ENCODE measurements at places on chromosomes 3 and 15.

GRCh38 chr3:9582332-9582731 lies 28.7 kb upstream of the LHFPL4 start:
- DNase-seq, result no peak

DNA sequence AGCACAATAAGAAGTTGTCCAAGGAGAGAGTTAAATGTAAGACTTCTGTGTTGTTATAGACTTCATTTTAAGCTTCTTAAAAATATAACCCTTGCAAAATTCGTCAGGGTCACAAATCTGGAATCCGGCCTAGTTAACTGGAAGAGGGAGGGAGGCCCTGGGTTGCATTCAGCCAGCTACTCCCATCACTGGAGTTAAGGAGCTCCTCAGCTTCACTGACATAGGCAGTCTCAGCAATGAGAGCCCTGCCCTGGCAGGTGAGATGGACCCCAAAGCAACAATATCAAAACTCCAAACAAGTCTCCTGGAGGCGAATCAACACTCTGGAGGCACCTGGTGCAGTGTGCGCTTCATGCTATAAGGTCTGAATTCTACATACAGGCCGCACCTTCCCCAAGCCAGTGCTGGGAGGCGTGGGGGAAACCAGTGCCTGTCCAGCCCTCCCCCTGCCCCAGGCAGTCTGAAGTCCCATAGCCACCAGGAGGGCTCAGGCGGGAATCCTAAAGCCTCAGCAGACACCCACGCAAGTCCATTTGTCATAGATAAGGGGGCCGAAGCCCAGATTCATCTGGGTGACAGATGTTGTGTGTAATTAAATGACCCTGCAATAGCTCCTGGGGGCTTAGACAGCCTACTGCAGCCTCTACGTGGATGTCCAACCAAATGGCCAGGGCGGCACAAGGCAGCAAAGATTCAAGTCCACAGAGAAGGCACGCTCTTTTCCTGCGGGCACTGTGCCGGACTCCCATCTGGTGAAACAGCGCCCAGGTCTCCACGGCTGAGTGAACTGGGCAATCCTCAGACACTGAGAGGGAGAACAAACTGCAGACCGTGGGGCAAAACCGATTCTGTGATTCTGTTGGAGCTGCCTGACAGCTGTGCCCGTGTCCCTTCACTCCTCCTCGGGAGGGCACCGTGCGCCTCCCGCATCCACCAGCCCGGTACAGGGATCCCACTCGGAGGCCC lies 64.9 kb downstream of the ATP10A start:
- DNase-seq, result no peak

GRCh38 chr15:100517846-100518245 lies 10.9 kb downstream of the CERS3 start:
- no peak for DNase-seq

DNA sequence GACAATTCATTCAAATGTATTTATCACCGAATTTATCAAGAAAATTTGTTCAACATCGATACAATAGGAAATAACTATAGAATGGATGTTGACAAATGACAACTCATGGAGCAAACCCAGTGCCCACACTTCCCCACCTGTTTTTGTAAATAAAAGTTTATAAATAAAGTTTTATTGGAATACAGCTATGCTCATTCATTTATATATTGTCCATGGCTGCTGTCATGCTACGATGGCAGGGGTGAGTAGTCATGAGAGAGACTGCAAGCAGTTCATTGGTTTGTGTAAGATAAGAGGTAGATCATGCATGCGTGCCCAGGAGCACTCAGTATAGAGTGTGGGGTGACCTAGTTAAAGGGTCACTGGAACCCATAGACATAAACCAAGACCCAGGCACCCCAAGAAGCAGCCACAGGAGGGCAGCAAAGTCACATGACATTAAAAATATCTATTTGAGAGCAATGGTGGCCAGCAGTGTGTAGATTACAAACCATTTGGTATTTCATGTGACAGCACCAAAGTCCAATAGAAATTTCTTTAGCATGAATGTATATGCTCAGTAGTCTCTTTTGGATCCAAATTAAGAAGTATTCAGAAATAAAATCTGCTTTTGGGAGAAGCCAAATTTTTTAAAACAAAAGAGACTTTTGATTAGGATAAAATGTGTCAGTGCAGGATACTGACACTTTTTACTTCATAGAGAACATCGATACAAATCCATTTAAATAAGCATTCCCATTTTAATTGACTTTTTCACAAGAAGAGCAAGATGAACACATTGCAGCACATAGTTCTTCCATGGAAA lies 794.8 kb downstream of the MCTP2 start:
- peak; percentile 28 for DNase-seq

- no peak for DNase-seq
These were observed 27.5 kb downstream of the SPCS1 start for GRCh38 chr3:52733256-52733891.

- no peak for DNase-seq
These were observed 358.1 kb downstream of the MECOM start for GRCh38 chr3:169305460-169305859.

- no peak for DNase-seq
These were observed 48.9 kb upstream of the POLG start for GRCh38 chr15:89383365-89384175.

DNA sequence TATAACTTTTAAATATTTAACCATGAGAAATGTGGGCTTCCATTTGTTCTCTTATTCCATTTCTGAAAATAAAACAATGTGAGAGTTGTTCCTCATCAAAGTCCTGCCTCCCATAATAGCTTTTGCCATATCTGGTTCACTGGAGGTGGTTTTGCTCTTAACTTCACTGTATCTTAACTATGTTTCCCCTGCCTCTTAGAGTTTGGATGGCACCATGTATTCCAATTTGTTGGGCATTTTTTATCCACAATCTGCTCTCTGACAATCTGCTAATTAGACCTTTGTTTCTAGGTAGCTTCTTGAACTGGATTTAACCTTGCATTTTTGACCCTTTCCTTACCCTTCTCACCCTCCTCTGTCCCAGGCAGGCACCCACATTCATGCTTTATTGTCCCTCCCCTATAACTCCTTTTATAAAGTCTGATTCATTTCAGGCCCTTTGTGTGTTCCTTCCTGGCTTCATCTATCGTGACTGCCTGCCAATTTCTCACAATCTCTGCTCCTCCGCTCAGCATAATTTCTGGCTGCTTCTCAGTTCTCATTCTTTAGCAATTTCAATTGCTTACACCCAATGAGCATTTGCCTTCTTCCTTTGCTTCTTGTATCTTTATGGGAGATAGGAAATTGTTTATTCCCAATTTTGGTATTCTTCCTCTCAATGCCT lies 144.2 kb upstream of the ARHGEF26 start:
- no peak for DNase-seq

DNA sequence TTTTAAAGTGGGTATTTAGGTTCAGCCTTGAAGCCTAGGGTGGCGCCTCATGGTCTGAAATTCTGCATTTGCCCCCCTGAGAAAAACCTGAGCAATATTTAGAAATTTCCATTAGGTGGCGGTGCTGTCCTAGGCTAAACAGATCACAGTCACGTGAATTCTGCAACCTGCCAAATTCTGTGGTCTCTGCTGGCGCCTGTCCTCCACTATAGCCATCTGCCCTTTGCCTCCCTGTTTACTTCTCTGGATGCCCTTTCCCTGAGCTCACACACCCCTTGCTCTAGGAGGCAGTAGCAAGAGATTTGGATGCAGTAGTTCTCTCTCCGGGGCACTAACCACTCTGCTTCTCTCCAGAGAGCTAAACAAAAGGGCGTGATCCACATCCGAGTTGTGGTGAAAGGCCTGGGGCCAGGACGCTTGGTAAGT lies 9.1 kb downstream of the MRPS11 start:
- peak; percentile 38 for DNase-seq

DNA sequence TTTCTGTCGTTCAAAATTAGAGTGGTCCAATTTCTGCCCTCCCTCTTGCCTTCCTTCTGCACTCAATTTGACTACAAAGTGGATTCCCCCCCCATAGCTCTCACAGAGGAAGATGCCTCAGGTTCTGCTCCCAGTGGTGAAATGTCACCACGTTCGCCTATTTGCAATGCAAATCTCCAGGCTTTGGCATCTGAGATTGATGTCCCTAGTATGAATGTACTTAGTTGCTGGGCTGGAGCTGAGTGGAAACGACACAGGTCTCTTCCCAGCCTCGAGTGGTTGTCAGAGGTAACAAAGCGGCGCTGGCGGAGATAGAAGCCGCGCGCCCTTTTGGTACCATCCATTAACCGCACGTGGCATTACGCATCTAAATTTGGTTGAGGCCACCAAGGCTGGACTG lies 860.1 kb downstream of the MCTP2 start:
- no peak for DNase-seq

GRCh38 chr15:68668926-68669600 lies 90.3 kb downstream of the CORO2B start:
- DNase-seq, result no peak

- no peak for DNase-seq
These were observed 46.5 kb upstream of the FSTL1 start for GRCh38 chr3:120497336-120497735.

- DNase-seq, result no peak
These were observed 70.7 kb upstream of the DCBLD2 start for GRCh38 chr3:98972155-98972554.

DNA sequence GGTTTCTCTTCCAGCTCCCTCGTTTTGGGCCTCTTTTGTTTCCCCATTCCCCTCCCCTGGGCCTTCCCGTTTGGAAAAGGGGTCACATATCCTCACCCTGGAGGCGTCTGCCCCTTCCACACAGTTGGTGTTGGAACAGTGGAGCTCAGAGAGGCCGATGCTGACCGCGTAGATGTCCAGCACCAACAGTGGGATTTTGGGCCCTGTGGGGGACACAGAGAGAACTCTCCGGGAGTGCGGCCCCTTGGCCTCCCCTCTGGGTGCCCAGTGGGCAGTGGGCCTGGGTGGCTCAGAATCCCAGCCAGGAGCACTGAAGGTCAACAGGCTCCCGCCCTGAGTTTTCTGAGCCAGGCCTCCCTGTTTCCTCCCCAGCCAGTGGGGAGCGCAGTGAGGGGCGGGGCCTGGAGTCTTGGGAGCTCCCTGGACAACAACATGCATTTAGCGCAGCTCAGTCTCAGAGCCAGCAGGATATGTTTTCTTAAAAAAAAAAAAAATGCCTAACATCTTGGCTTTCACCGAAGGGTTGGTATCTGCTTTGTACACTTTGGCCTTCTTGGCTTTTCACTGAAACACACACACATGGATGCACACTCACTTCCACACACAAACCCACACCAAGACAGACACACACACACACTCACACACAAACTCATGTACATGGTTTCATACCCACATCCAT lies 670 bp upstream of the ISLR start:
- no peak for DNase-seq

DNA sequence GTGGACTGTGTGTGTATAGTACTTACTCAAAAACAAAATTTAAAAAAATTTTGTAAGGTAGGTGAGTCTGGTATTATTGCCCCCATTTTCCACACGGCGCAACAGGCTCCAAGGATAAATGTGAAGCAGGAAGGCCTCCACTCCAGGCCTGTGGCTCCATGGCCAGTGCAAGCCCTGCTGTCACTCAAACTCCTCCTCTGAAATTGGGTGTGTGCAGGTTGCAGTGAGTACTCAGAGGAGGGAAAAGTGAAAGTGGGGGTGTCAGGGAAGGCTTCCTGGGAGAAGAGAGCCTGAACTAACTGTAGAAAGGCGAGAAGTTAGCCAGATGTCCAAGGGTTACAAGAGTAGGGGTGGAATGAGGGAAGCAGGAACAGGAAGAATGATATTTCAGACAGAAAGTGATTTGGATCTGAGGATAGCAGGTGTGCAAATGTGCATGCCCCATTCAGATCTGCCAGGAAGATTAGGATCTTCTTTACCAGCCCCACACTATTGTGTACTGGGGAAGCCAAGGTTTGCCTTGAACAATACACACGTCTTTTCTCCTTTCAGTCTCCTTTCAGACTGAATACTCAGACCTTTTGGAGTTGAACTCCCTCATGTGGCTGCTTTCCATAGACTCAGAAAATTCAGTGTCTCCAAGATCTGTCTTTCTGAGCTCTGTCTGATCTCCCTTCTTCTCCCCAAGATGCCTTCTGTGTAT lies 48.7 kb upstream of the RYK start:
- DNase-seq, result no peak

- DNase-seq, result no peak
These were observed 50.9 kb downstream of the LSAMP start for GRCh38 chr3:116394365-116394764.

DNA sequence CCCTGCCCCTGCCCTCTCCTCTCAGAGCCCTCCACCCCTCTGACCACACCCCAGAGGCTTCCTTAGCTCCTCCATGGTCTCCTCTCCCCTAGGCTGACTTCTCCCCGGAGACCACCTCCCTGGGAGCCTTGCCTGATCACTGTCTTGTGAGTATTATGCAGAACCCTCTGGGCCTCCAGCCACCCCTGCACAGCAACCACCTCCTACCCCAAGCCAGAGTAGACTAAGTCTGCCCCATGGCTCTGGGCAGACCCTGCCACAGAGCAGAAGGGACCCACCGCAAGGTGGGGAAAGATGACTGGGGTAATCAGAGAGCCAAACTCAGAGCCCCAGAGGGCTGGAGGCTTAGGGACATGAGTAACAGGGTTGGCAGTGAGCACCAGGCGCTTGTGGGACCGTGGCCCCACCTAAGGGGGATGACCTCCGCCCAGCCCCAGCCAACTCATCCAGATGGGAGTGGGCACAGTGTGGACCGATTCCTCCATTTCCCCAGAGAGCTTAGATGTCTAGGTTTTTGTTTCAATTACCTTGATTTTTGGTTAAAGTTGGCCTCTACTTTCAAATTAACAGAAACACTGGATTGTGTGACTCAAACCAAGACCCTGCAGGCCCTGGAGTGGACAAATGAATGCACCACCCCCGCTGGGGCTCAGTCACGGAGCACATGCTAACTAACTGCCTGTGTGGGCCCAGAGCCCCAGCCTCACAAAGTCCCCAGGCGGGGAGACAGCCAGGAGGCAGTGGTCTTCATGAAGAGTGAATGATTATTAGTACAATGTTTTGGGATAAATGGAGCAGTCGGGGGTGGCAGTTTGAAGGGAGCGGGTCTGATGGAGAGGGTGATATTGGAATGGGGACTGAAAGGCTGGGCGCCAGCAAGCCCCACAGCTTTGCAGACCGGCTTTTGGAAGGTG lies 119.4 kb upstream of the PRR20G start:
- no peak for DNase-seq

- DNase-seq, result no peak
These were observed 1.2 kb downstream of the MANF start for GRCh38 chr3:51386159-51386851.

GRCh38 chr15:33357845-33358244 lies 47.1 kb downstream of the RYR3 start:
- DNase-seq, result no peak

- DNase-seq, result no peak
These were observed 74.8 kb downstream of the DCLK3 start for GRCh38 chr3:36689560-36689959.

Measured in activated CD4-positive, alpha-beta T cell treated with anti-CD3 and anti-CD28 coated beads, Interleukin-2, amount 10 ng/mL, durations not matched to agents 7 days and 5 days (primary cell).